ENCODE measurements at places on chromosomes 6 and 20.

DNA sequence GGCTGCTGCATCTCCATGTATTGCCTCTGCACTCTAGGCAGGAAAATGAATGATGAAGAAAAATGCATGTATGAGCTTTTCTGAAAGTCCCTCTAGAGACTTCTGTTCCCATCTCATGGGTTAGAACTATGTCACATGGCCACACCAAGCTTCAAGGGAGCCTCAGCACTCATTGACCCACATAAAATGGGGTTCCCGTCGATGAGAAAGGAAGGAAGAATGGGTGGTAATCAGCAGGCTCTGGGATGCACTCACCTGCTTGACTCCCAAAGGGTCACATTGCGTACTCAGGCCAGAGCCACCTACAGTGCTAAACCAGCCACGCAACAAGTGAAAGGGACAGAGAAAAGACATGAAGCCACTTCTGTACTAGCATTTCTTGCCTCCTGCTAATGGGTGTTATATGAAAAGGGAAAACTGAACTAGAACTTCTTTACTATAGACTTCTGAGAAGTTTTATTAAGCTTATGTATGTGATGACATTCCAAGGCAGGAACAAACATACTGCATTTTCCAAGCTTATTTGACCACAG is 95.8 kb upstream of the GCM1 start:
- DNase-seq: no peak

DNA sequence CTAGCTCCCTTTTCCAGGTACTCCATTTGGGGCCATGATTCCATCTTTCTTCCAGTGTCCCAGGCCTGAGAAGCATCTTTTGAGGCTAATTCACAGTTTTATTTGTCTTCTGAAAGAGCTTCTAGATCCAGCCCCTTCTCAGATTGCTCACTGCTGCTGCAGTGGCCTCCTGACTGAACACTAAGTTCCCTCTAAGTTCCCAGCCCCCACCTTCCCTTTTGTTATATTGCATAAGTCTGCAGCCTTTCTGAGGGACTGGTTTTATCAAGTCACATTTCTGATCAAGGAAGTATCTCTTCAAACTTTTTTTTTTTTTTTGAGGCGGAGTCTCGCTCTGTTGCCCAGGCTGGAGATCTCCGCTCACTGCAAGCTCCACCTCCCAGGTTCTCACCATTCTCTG is 10.7 kb downstream of the MAPRE1 start:
- DNase-seq: no peak

GRCh38 chr6:170193326-170193821 is 97.5 kb downstream of the DLL1 start:
- no peak for DNase-seq

- no peak for DNase-seq
Observed at GRCh38 chr6:42158631-42159030, 14.5 kb upstream of the GUCA1A start.

All from stimulated activated CD4-positive, alpha-beta T cell treated with anti-CD3 and anti-CD28 coated beads, Interleukin-4, amount 100 ng/mL, for 4 hours (primary cell).